ENCODE measurements at places on chromosomes 2 and 18.

GRCh38 chr2:241223211-241224017, 34.9 kb downstream of the ANO7 start:
- no peak for DNase-seq

DNA sequence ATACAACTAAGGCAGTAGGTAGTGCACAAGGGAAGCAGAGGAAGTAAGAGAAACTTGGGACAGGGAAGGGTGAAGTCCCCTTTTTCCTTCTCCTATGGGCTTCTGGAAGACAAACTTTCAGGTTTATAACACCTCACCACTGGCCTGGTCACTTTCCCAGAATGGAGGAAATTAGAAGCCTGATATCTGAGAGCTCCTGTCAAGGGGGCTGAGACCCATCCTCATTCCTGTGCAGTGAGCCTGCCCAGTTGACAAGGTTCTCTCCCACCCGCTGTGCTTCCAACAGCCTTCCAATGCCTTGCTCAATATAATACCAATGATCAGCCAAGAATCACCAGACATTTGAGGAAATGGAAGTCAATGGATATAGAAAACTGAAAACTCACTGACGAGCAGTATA, 100.4 kb upstream of the YPEL5 start:
- no peak for DNase-seq

DNA sequence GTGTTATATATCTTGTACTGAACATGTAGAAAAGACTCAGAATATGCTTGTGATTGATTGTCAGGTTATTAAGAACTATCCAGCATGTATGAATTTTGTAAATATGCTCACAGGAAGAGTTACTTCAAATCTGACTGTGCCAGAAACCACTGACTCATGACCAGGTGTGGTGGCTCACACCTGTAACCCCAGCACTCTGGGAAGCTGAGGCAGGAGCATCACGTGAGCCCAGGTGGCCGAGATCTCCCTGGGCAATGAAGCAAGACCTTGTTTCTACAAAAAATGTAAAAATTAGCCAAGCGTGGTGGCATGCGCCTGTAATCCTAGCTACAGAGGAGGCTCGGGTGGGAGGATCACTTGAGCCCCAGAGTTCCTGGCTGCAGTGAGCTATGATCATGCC, 126.6 kb downstream of the COMMD1 start:
- DNase-seq: no peak

GRCh38 chr2:43576981-43577892, 18.6 kb downstream of the THADA start:
- no peak for DNase-seq

GRCh38 chr2:143720095-143720664, 591.0 kb downstream of the ARHGAP15 start:
- no peak for DNase-seq

DNA sequence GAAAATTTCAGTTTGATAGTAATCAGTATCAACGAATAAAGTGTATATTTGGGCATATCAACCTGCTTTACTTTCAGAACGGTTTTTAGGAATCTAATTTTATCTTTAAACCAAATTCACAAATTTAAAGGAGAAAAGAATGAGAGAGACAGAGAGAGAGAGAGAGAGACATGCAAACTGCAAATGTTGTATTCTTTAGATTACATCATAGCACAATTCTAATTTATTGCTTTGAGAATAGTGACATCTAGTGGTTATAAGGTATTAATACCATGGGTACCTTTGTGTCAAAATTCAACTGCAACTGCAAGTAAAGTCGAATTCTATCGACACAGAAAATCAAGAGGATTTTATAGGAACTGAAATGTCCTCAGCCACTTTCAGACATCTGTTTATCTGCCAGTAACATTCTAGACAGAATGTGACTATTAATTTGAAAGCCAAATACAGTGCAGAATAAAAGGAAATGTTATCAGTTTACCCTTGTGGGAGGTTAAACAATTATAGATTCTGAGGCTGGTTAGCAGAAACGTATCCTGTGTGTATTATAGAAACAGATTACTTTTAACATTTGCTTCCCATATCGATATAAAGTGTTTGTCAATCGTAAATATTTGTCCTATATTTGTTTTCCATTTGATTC, 529.8 kb upstream of the VRK2 start:
- DNase-seq: no peak

GRCh38 chr18:24354278-24354677, 43.3 kb downstream of the OSBPL1A start:
- no peak for DNase-seq

- DNase-seq: no peak
These were observed 55.1 kb downstream of the ROCK1 start for GRCh38 chr18:21056545-21056944.

DNA sequence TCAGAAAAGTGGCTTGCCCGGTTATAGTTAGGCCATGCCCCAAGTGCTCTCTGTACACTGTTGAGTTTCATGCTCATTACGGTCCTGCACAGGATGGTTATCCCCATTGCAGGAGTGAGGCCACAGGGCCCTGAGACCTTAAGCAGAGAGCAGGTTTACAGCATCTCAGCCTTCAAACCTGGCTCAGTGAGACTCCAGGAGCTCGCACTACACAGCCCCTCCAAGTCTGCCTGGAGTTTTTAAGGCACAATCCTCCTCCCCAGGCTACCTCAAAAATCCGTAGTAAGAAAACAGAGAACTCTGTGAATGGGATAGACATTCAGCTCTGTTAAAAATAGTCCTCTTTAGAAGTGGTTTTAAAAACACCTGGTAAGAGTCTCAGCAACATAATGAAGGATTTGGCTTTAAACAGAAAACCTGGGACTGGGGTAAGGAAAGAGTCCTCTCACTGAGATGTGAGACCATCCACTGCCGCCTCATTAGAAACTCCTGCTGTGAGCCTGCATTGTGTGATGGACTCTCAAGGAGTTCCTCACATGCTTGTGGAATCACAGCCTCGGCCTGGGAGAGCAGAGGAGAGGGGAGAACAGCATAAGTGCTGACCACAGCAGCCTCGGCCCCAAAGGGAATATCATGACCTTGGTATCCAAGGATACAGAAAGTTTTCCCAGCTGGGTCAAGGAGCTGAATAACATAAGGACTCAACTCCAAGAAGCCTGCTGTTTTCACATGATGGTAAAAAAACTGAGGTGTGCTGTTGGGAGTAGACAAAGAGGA, 214.8 kb downstream of the ATAD2B start:
- DNase-seq: no peak

GRCh38 chr18:11976315-11977152, 4.8 kb upstream of the IMPA2 start:
- no peak for DNase-seq

GRCh38 chr2:174835797-174836255, 71.6 kb upstream of the CHRNA1 start:
- peak; percentile 0 for DNase-seq

DNA sequence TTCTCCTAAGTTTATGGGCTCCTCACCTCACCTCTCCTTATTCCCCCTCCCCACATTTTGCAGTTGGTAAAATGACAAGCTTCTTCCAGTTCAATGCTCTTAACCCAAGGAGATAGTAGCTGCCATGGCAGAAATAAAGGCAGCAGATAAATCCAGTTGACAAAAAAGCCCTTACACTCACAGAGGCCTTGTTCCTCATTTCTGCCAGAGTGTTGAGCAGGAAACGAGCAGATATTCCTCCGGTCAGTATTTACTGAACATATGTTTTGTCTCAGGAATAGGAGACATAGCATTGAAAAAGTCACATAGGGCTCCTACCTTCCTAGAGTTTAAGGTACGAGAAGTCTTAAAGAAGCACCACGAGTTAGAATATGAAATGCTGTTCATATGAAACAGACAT, 493.7 kb upstream of the TNP1 start:
- no peak for DNase-seq

DNA sequence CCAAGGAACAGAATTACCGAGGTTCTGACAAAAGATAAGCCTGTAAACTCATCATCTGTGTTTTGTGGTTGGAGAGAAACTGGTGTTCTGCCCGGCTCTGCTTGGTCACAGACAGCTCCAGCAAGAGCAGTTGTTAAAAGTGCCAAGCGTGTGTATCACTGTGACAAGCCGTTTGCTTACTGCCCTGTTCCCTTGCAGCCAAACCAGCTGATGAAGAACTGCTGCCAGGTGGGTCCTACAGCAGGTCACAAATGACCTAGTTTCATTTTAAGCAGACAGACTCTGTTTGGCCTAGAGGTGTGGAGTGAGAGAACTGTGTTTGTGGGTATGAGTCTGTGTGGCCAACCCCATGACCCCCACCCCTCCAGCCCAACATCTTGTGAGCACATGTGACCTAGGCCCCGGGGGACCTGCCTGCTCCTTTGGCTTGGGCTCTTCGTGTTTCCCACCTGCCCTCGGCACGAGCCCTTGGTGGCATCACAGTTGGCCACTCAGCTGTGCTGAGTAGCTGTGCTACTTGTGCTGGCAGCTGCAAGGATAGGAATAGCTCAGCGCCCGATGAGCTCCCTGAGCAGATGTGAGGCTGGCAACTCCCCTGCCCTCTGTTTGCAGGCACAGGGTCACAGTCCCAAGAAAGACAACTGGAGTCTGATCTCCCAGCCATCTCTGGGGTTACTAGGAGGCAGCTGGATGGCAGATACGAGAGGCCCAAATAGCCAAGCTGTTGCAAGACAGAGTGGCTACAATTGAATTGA, 9.7 kb downstream of the OXER1 start:
- no peak for DNase-seq

DNA sequence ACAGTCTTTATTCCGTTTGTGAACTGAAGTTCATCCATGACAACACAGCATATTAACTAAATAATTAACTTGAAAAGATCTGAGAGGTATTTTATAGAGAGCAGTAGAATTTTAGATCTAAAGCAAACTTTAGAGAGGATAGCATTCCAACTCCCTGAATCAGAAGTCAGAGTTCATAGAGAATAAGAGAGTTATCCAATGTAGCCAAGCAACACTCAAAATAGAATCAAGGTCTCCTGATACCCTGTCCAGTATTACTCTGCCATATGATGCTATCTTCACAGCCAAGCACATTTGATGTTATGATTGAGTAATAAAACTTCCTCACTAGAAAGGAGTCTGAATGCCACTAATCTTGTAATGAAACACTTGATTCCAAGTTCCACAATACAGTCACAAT, 55.5 kb downstream of the RIT2 start:
- DNase-seq: no peak

- no peak for DNase-seq
These were observed 172.8 kb downstream of the VAPA start for GRCh38 chr18:10086458-10087210.

- DNase-seq: no peak
These were observed 15.4 kb upstream of the GPR55 start for GRCh38 chr2:230940471-230940815.

GRCh38 chr18:11654736-11655605, 34.1 kb upstream of the GNAL start:
- peak; percentile 36 for DNase-seq

- DNase-seq: no peak
These were observed 51.3 kb upstream of the ACSL3 start for GRCh38 chr2:222809582-222809981.

GRCh38 chr2:2868085-2868484, 509.5 kb downstream of the EIPR1 start:
- no peak for DNase-seq

- DNase-seq: no peak
These were observed 834.4 kb upstream of the DDX18 start for GRCh38 chr2:116979916-116980764.

DNA sequence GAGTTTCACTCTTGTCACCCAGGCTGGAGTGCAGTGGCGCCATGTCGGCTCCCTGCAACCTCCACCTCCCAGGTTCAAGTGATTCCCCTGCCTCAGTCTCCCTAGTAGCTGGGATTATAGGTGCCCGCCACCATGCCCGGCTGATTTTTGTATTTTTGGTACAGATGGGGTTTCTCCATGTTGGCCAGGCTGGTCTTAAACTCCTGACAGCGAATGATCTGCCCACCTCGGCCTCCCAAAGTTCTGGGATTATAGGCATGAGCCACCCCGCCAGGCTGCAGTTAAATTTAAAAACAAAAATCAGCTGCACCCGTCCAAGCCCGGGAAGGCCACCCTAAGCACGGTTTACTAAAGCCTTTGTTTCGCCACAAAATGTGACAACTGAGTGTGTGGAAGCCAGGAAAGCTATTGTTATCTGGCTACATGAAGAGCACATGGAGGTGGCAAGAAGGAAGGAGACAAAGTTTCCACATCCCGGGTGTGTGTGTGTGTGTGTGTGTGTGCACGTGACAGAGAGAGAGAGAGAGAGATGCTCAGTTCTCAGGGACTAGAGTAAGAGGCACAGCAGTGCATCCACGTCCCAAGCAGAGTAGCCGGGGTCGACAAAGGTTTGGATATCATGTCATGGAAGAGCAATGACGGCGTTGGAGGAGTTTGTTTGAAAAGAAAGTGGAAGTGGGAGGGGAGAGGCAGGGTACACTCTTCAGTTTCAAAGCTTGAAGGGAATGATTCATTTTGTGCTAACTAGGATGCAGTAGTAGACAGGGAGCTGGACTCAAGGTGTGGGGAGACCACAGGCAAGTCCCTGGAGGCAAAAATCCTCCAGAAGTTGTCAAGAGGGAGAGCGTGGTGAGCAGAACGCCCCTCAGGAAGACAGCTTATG, 20.1 kb downstream of the INPP5D start:
- no peak for DNase-seq

GRCh38 chr2:196723571-196723970, 75.9 kb downstream of the GTF3C3 start:
- DNase-seq: no peak

DNA sequence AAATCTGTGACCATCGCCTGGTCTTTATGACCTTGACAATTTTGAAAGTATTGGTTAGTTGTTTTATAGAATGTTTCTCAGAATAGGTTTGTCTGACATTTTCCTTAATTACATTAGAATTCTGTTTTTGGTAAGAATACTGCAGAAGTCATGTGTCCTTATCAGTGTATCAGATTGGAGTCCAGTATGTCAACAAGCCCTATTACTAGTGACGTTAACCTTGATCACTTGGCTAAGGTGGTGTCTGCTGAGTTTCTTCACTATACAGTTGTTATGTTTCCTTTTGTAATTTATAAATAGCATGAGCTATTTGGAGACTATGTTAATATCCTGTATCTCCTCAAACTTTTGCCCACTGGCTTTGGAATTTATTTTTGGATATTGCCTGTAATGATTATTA, 10.8 kb upstream of the IL36G start:
- no peak for DNase-seq

DNA sequence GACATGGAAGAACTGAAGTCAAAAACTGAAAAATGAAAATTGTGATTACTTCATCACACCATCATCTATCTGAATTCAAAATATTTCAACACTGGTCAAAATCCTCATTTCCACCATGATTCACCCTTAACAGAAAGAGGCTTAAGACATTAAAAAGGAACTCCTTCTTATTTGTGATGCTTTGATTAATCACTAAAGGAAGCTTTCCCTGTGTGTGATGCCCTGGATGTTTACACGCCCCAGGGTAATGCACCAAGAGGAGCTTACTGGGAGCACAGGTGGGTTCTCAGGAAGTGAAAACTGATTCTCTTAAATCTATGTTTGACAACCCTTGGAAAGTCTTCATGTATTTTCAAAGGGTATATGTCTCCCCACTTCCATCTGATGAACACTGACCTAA, 11.5 kb downstream of the GRB14 start:
- no peak for DNase-seq

GRCh38 chr2:157488877-157489276, 45.0 kb upstream of the CYTIP start:
- DNase-seq: no peak

GRCh38 chr2:36770542-36771287, 74.2 kb downstream of the VIT start:
- no peak for DNase-seq
